ENCODE measurements at places on chromosomes 11 and 22. TPM values are rescaled to one million over a fixed set of nuclear protein-coding genes. Genes with fewer than 3 reads are reported as not detected.

KRTAP5-10 gene
- not detected for total RNA-seq

- no peaks in the 10 kb centered on the region for H3K27me3 ChIP-seq
- DNase-seq, result no peak
- H3K4me3 ChIP-seq, result no peak overlapping the region
- no peaks in the 10 kb centered on the region for H3K36me3 ChIP-seq
- H3K27ac ChIP-seq, result no peak overlapping the region
- no peaks in the 10 kb centered on the region for H3K4me1 ChIP-seq
Measured at GRCh38 chr11:4454021-4454420, 4.9 kb downstream of the OR52K2 start.

LRP4 gene
- total RNA-seq, result 8.4 TPM

GRCh38 chr22:27133681-27134314 lies 476.4 kb downstream of the MIAT start:
- H3K27ac ChIP-seq, result no peak overlapping the region
- no peaks in the 10 kb centered on the region for H3K27me3 ChIP-seq
- DNase-seq, result no peak

DNA sequence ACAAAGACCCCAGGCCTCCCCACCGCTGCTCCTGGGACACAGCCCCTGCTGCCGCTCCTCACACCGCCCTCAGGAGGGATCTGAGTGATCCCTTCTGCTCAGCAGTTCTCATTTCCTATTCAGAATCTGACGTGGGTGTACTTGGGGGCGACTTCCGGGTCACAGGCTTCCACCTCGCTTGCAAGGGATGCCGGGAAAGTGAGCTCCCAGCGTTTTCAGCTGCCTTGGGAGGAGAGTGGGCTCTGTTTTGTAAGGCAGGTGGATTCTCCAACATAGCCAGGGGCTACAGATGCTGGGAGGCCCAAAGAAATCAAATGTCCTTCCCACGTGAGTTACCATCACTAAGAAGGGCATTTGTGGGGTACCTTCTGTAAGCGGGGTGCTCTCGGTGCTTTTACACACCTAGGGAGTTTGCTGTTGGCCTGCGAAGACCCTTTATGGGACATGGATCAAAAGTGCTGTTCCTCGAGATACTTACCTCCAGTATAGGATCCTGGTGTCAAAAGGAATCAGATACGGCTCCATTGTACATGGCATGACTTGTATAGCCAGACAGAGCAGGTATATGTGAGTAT lies 9.7 kb upstream of the LRRC10B start:
- H3K36me3 ChIP-seq, result no peaks in the 10 kb centered on the region
- no peak overlapping the region for H3K4me3 ChIP-seq
- no peaks in the 10 kb centered on the region for H3K4me1 ChIP-seq
- no peaks in the 10 kb centered on the region for H3K27me3 ChIP-seq

DNA sequence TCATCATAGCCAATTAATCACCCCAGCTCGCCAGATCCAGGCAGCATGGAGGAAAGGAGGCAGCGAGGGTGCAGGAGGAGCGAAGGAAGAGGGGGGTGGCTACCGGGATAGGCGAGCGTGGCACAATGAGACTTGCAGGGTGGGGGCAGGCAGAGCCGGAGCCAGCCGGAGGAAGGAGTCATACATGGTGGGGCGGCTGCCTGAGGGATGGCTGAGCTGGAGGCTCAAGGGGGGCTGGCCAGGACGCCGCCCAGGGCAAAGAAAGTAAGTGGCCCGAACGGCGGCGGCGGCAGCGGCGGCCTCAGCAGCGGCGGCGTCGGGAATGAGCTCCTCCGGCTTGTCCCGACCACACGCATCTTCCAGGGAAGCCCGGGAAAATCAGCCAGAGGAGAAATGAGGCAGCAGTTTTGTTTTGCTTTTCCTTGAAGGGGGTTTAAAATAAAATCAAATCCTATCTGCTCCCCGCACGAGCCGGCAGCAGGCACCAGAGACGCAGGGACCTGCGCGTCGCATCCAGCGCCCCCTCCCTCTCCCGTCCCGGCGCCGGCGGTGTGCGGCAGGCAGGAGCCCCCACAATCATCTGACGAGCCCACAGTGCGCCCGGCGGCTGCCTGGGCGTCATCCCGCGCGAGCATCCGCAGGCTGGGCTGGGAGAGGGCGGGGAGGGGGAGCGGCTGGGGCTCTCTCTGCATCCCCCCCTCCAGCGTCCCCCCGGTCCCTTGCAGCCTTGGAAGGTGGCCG lies 263.6 kb downstream of the CTTN start:
- H3K27me3 ChIP-seq, result no peaks in the 10 kb centered on the region
- no peaks in the 10 kb centered on the region for H3K36me3 ChIP-seq
- H3K27ac ChIP-seq, result no peak overlapping the region

DNA sequence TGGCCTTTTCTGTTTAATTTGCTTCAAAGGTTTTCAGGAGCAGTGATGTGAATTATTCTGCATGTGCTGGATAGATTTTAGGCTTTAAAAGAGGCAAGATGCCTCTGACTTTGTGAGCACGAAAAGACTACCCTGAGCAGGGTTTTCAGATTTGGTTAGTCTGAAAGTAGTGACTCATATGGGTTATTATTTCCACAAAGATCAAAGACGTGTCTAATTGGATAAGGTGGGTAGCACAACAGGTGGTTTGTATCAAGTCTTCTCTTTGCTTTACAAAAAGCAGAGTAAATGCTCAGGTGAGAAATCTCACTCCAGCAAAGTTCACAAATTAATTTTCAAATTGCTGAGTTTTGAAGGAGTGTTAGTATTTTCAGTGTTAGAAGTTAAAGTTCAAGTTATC lies 37.6 kb upstream of the DBX1 start:
- H3K27ac ChIP-seq, result no peak overlapping the region
- no peaks in the 10 kb centered on the region for H3K4me1 ChIP-seq
- H3K27me3 ChIP-seq, result no peaks in the 10 kb centered on the region
- no peak for DNase-seq
- no peak overlapping the region for H3K4me3 ChIP-seq

- H3K4me3 ChIP-seq, result no peak overlapping the region
- no peak for DNase-seq
- no peaks in the 10 kb centered on the region for H3K36me3 ChIP-seq
- no peak overlapping the region for H3K27ac ChIP-seq
Measured at GRCh38 chr11:70717936-70718595, 319.7 kb downstream of the CTTN start.

MS4A6A gene
- total RNA-seq, result 111 TPM

GRCh38 chr11:46161201-46161600 lies 39.9 kb upstream of the PHF21A start:
- H3K4me3 ChIP-seq, result no peak overlapping the region
- DNase-seq, result no peak
- H3K4me1 ChIP-seq, result no peaks in the 10 kb centered on the region
- no peaks in the 10 kb centered on the region for H3K27me3 ChIP-seq

DNA sequence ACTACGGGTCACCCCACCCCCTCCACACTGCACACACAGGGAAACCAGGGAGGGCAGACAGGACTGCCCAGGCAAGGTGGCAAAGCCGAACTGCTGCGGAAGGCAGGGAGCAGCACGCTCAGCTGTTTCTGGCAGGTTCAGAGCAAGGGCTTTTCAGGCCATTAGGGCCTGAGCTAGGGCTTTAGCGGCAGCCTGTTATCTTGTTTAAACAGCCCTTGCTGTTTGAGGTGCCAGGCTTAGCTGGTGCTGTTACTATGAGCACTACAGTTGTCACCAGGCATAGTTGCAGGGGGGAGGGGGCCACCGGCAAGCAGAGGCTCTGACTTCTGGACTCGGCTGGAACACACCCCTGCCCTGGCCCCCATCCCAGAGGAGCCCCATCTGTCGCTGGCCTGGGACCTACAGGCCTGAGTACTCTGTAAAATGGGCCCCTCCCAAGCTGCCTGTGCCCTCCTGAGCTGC lies 34.9 kb downstream of the RSPH14 start:
- no peak overlapping the region for H3K4me3 ChIP-seq
- DNase-seq, result no peak
- H3K36me3 ChIP-seq, result no peaks in the 10 kb centered on the region
- no peaks in the 10 kb centered on the region for H3K4me1 ChIP-seq
- H3K27me3 ChIP-seq, result no peaks in the 10 kb centered on the region
- H3K27ac ChIP-seq, result no peak overlapping the region

DNA sequence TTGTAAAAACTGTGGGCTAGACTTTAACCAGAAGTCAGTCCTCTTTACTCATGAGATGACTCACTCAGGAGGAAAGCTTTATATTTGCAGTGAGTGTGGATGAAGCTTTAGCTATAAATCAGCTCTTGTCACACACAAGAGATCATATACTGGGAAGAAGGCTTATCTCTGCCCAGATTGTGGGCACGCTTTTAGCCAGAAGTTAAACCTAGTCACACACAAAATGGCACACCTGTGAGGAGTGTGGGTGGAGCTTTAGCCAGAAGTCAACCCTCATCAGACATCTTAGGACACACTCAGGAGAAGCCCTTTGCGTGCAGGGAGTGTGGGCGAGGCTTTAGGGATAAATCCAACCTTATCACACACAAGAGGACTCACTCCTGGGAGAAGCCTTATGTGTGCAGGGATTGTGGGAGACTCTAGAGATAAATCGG lies 706.9 kb upstream of the LUZP2 start:
- no peaks in the 10 kb centered on the region for H3K4me1 ChIP-seq
- H3K4me3 ChIP-seq, result no peak overlapping the region
- no peaks in the 10 kb centered on the region for H3K27me3 ChIP-seq

C11orf42 gene
- not detected for total RNA-seq

GTSE1 gene
- 0.41 TPM for total RNA-seq

- no peaks in the 10 kb centered on the region for H3K27me3 ChIP-seq
- peaks cover 18% of the 10 kb centered on the region for H3K4me1 ChIP-seq
- no peak for DNase-seq
- H3K4me3 ChIP-seq, result no peak overlapping the region
- H3K36me3 ChIP-seq, result peaks cover 27% of the 10 kb centered on the region
Measured at GRCh38 chr22:24089951-24090350, 78.8 kb downstream of the CABIN1 start.

DNA sequence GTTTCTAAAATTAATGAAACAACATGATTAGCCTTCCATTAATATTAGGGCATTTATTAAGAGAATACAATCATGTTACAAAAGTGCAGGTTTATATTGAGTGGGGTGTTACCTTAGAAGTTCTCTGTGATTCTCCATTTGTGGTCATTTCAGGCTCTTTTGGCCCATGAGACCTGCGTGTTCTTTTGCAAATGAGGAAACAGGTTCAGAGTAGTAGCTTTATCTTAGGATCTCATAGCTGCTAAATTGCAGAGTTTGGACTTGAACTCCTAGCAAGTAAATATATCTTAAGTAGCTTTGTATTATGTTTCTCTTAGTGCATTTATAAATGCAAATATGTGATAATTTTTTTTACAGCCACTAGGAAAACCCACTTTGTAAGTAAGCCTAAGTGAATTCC lies 18.3 kb downstream of the FAR1 start:
- DNase-seq, result no peak
- H3K4me1 ChIP-seq, result peaks cover 13% of the 10 kb centered on the region
- no peaks in the 10 kb centered on the region for H3K36me3 ChIP-seq
- H3K4me3 ChIP-seq, result no peak overlapping the region

DNA sequence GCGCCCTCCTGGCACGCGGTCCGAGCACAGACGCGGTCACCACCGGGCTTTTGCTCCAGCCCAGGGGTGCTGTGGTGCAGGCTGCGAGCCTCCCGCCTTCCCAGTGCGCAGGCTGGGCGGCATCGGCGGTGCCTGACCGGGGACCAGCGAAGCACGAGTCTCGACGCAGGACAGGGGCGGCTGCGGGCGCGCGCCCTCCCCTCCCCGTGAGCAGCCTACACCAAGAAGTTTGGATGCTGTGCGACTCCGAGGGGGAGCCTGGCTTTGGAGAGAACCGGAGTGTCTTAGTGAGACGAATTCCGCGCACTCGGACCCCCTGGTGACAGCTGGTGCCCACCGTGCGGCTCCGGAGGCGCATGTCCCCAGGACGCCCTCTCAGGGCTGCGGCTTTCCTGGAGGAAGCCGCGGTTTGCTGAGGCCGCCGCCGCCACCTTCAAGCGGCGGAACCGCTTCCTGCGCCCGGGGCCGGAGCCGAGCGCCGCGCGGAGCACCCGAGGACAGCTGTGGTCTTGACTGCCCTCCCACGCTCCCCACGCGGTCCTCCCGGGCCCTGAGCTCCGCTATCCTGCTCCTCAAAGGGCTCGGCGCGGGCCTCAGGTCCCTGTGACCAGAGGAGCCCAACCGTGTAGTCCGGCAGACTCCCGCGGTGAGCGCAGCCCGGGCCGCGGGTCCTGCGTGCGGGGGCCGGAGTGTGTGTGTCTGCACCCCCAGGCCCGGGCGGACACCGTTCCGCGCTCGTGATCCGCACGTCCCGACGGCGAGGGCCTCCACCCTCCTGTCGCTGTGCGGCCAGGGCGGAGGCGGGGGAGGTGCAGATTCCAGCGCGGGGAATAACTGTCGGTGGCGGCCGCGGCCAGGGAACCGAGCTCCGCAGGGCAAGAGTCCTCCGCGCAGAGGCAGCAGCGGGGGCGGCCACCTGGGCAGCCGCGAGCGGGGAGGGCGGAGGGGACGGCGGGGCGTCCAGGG lies 1.7 kb downstream of the FGF3 start:
- no peak for DNase-seq
- peaks cover 5% of the 10 kb centered on the region for H3K4me1 ChIP-seq
- peak overlapping the region; percentile 26 for H3K4me3 ChIP-seq
- peaks cover 3% of the 10 kb centered on the region for H3K27me3 ChIP-seq
- H3K27ac ChIP-seq, result no peak overlapping the region
- no peaks in the 10 kb centered on the region for H3K36me3 ChIP-seq

- H3K4me3 ChIP-seq, result no peak overlapping the region
- peaks cover 14% of the 10 kb centered on the region for H3K4me1 ChIP-seq
- H3K27ac ChIP-seq, result no peak overlapping the region
- DNase-seq, result no peak
- no peaks in the 10 kb centered on the region for H3K36me3 ChIP-seq
- no peaks in the 10 kb centered on the region for H3K27me3 ChIP-seq
Measured at GRCh38 chr11:96206955-96207354, 136.0 kb downstream of the MAML2 start.

CST6 gene
- total RNA-seq, result 4.5 TPM

OR51B2 gene
- not detected for total RNA-seq

DEUP1 gene
- total RNA-seq, result not detected

DNA sequence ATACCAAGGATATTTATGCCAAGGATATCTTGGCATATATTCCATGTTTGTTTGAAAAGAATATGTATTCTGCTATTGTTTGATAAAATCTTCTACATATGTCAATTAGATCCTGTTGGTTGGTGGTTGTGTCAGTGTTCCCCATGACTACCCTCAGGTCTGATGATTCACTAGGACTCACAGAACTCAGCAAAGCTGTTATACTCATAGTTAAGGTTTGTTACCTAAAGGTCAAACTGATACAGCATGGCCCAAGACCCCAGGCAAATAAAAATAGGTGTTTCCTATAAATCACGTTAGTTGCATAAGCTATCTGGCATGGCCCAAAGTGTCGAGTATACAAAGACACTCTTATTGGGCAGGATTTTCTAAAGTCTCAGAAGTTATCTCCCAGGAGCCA lies 30.2 kb upstream of the B3GNT6 start:
- no peaks in the 10 kb centered on the region for H3K27me3 ChIP-seq
- no peaks in the 10 kb centered on the region for H3K4me1 ChIP-seq
- no peak overlapping the region for H3K4me3 ChIP-seq
- no peaks in the 10 kb centered on the region for H3K36me3 ChIP-seq

RAG1 gene
- total RNA-seq, result 0.54 TPM

- no peaks in the 10 kb centered on the region for H3K4me1 ChIP-seq
- H3K36me3 ChIP-seq, result no peaks in the 10 kb centered on the region
- H3K27me3 ChIP-seq, result no peaks in the 10 kb centered on the region
- H3K4me3 ChIP-seq, result no peak overlapping the region
Measured at GRCh38 chr11:5505363-5506048, 4.3 kb downstream of the UBQLN3 start.

- no peak overlapping the region for H3K4me3 ChIP-seq
- no peaks in the 10 kb centered on the region for H3K4me1 ChIP-seq
- H3K27me3 ChIP-seq, result no peaks in the 10 kb centered on the region
- H3K36me3 ChIP-seq, result no peaks in the 10 kb centered on the region
- no peak overlapping the region for H3K27ac ChIP-seq
- no peak for DNase-seq
Measured at GRCh38 chr22:37708580-37709444, 12.0 kb downstream of the TRIOBP start.

- H3K4me1 ChIP-seq, result no peaks in the 10 kb centered on the region
- H3K4me3 ChIP-seq, result no peak overlapping the region
- H3K27me3 ChIP-seq, result no peaks in the 10 kb centered on the region
Measured at GRCh38 chr11:121112498-121113455, 11.7 kb downstream of the TECTA start.

All from thoracic aorta (tissue), 2 donors.